ENCODE measurements at places on chromosomes 16 and 17. TPM values are rescaled to one million over a fixed set of nuclear protein-coding genes. Genes with fewer than 3 reads are reported as not detected.
A peak's percentile ranks its signal among the peaks of the same experiment; 100 is the strongest.

SLC4A1 gene
- 0.46 TPM for total RNA-seq

KRTAP3-2 gene
- total RNA-seq = not detected

CHP2 gene
- not detected for total RNA-seq

DNAH17 gene
- 0.28 TPM for total RNA-seq

GNG13 gene
- total RNA-seq = not detected

CACNG3 gene
- not detected for total RNA-seq

- DNase-seq = no peak
Observed at GRCh38 chr16:74226338-74226954, 70.2 kb upstream of the PSMD7 start.

DNA sequence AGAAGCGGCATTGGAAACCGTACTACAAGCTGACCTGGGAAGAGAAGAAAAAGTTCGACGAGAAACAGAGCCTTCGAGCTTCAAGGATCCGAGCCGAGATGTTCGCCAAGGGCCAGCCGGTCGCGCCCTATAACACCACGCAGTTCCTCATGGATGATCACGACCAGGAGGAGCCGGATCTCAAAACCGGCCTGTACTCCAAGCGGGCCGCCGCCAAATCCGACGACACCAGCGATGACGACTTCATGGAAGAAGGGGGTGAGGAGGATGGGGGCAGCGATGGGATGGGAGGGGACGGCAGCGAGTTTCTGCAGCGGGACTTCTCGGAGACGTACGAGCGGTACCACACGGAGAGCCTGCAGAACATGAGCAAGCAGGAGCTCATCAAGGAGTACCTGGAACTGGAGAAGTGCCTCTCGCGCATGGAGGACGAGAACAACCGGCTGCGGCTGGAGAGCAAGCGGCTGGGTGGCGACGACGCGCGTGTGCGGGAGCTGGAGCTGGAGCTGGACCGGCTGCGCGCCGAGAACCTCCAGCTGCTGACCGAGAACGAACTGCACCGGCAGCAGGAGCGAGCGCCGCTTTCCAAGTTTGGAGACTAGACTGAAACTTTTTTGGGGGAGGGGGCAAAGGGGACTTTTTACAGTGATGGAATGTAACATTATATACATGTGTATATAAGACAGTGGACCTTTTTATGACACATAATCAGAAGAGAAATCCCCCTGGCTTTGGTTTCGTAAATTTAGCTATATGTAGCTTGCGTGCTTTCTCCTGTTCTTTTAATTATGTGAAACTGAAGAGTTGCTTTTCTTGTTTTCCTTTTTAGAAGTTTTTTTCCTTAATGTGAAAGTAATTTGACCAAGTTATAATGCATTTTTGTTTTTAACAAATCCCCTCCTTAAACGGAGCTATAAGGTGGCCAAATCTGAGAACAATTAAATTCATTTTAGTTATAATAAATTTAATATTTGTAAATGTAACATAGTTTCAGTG lies 1.7 kb downstream of the HEXIM1 start:
- peak; percentile 77 for DNase-seq

- DNase-seq = peak; percentile 83
Observed at GRCh38 chr17:12983991-12984884, 33.6 kb downstream of the ELAC2 start.

DNA sequence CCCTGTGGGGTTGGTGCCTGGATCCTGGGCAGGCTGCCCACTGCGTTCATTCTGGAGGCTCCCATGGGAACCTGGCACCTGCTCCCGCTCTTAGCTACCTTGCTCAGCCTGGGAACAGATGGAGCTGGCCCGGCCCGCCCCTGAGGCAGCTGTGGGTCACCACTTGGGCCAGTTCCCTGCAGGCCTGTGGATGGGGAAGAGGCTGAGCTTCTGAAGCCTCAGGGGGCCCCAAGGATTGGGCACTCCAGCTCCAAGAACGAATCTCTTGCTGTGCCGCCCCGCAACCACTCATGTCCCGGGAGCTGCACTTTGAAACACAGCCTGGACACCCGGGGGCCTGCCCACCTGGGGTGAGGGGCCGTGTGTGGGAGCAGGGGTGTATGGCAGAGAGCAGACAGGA lies 37.7 kb downstream of the BAHCC1 start:
- DNase-seq = no peak

DNA sequence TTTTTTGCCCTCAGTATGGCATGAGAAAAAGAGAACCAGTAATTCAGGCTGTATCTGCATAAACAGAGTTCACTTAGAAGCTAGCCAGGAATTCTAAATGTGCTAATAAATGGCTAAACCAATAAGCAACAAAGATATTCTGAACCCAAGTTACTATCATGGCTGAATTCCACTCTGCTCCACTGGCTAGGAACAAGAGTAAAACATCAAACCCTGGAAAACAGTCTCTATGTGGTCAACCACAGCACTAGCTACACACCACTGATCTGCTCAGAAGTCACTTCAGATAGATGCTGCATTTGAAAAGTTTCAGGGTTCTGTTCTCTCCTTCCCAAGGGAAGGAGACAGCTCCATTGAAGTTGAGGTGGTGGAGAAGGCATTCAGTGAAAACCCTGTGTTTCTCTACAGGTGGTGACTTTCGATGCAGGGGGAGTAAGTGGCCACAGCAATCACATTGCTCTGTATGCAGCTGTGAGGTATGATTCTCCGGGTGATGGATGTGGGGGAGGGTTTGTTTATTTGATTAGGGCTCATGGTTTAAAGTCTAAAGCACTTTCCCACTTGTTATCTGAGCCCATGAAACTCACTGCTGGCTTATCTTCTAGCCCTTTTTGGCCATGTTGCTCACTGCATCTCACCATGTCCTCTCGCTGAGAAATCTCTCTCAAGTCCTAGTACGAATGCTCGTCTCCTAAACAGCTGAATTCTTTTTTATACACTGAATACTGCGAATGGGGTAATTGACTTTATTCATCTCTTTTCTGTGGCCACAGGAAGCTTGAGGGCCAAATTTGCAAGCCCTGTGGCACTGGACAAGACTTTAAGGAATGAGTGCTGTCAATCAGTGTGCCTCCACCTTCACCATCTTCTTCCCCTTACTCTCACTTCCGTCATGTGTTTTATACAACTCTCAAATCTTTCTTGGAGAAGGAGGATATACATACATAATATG lies 39.9 kb downstream of the CENPV start:
- no peak for DNase-seq

GRCh38 chr17:79437081-79437480 lies 173.8 kb downstream of the RBFOX3 start:
- no peak for DNase-seq

GRCh38 chr16:4017807-4018206 lies 98.4 kb downstream of the ADCY9 start:
- DNase-seq = no peak

GRCh38 chr17:76997981-76998531 lies 129.9 kb downstream of the MGAT5B start:
- DNase-seq = no peak

- DNase-seq = no peak
Observed at GRCh38 chr16:55036371-55036821, 105.7 kb downstream of the IRX5 start.
